Thoracic aorta (tissue), 2 donors: ENCODE measurements at places on chromosomes 1 and 21. TPM values are rescaled to one million over a fixed set of nuclear protein-coding genes. Genes with fewer than 3 reads are reported as not detected.

DNA sequence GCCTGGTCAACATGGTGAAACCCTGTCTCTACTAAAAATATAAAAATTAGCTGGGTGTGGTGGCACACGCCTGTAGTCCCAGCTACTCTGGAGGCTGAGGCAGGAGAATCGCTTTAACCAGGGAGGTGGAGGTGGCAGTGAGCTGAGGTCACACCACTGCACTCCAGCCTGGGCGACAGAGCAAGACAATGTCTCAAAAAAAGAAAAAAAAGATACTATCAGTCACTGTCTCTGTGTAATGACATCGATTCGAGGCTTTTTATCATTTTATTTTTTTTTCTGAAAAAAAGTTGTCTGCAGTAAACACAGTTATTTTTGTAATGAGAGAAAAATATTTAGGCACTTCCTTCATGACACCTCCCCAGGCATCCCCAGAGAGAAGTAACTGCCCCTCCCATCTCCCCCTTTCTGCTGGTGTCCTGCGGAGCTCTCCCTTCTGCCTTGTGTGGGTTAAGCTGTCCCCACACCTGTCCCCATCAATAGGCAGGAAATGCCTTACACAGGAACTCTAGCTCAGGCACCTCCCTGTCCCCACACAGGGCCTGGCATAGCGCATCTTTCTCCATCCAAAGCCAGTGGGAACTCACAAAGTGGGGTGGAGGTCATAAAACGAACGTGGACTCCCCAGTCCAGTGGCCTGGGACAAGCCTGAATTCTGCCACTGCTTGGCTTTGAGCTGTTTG lies 132.0 kb downstream of the SYF2 start:
- no peak overlapping the region for H3K27ac ChIP-seq
- DNase-seq, result no peak

DNA sequence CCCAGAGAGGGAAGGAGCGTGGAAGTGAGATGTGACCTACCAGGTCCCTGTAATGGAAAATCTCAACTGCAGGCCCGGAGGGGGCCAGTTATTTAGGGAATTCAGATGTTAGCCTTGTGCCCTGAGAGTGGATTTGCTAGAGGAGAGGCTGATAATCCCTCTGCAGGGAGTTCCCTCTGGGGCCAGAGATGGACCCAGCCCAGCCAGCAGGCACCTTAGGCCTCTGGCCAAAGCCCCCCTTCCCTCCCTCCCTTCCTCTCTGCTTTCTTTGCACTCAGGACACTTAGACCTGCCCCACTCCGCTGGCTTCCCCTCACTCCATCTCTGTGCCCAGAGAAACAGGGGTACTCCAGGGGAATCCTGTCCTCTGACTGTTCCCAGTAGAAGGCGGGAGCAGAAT lies 1.5 kb upstream of the ATP1A2 start:
- peaks cover 64% of the 10 kb centered on the region for H3K4me1 ChIP-seq
- H3K27me3 ChIP-seq, result no peaks in the 10 kb centered on the region
- peak overlapping the region; percentile 77 for H3K27ac ChIP-seq
- no peak overlapping the region for H3K4me3 ChIP-seq

DNA sequence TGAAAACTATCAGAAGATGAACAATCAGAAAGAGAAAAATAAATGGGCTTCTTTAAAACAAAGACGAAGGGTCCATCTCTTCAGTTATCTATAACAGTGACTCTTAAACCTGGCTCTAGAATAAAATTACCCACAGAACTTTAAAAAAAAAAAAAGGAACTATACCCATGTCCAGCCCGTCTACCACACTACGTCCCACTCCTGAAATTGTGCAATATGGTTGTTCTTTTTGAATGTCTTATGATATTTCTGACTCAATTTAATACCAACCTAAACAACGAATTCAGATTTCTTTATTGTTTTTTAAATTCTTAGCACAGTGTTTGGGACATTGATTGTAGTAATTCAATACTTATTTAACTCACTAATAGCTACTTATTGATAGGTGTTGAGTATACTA lies 246.3 kb downstream of the DPYD start:
- H3K4me1 ChIP-seq, result no peaks in the 10 kb centered on the region
- no peaks in the 10 kb centered on the region for H3K27me3 ChIP-seq
- no peak for DNase-seq
- no peaks in the 10 kb centered on the region for H3K36me3 ChIP-seq
- no peak overlapping the region for H3K27ac ChIP-seq
- H3K4me3 ChIP-seq, result no peak overlapping the region

DNA sequence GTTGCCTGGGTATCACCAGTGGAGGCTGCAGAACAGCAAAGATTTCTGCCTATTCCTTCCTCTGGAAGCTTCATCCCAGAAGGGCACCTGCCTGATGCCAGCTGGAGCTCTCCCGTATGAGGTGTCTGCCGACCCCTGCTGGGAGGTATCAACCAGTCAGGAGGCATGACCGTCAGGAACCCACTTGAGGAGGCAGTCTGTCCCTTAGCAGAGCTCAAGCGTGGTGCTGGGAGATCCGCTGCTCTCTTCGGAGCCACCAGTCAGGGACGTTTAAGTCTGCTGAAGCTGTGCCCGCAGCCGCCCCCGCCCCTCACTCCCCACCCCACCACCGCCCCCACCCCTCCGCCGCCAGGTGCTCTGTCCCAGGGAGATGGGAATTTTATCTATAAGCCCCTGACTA lies 23.1 kb upstream of the HFM1 start:
- DNase-seq, result no peak
- H3K4me1 ChIP-seq, result no peaks in the 10 kb centered on the region
- H3K36me3 ChIP-seq, result no peaks in the 10 kb centered on the region
- H3K27ac ChIP-seq, result no peak overlapping the region
- no peak overlapping the region for H3K4me3 ChIP-seq

CGN gene
- not detected for total RNA-seq

OR6F1 gene
- total RNA-seq, result not detected

SYT14 gene
- not detected for total RNA-seq

GRCh38 chr1:224168859-224169380 lies 14.1 kb upstream of the DEGS1 start:
- H3K36me3 ChIP-seq, result no peaks in the 10 kb centered on the region
- peaks cover 11% of the 10 kb centered on the region for H3K4me1 ChIP-seq
- H3K27me3 ChIP-seq, result no peaks in the 10 kb centered on the region
- peak overlapping the region; percentile 2 for H3K4me3 ChIP-seq
- DNase-seq, result no peak

DNA sequence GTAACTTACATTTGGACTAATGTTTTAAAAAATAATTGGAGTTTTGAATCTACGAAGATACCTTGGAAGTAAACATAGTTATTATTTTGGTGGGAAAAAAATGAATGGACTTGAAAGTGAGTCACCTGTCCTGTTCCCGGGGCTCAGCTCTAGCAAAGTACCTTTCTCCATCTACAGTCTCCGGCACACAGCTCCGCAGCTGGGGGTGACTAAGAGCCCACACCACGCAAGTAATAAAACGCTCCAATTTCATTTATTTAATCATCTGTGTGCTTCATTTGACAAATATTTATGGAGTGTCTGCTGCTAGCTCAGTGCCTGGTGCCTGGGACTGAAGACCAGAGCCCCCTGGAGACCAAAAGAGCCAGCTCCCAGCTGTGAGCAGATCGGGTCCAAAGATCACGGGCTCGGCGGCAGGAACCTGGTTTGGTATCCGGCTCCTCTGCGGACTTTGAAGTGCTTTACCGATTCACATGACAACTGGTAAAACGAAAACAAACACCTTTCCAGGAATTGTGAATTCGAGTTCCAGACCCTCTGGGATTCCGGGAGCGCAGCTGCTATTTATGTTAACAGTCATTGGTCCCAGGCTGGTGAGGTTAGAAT lies 1.7 kb upstream of the RIPK4 start:
- no peaks in the 10 kb centered on the region for H3K36me3 ChIP-seq
- no peaks in the 10 kb centered on the region for H3K4me1 ChIP-seq
- no peaks in the 10 kb centered on the region for H3K27me3 ChIP-seq
- H3K4me3 ChIP-seq, result peak overlapping the region; percentile 69
- peak overlapping the region; percentile 75 for H3K27ac ChIP-seq

CLCA4 gene
- not detected for total RNA-seq

LMO4 gene
- total RNA-seq, result 46.6 TPM

DNA sequence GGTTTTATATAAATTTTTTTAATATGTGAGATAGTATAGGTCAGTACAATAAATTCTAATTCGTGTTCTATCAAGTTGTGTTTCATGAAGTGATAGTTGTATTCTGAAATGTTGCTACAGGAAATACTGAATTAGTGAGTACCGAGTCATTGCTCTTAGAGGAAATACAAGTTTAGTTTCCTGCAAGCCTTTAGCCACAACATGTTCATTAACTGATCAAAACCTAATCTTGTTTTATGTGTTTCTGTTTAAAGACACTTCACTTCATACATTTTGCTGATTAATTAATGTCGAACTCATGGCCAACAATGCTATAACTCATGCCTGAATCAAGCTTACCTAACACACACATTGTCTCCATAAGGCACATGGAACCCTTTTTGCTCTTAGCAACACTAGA lies 43.6 kb downstream of the LRRC7 start:
- no peaks in the 10 kb centered on the region for H3K4me1 ChIP-seq
- no peaks in the 10 kb centered on the region for H3K27me3 ChIP-seq
- no peak overlapping the region for H3K4me3 ChIP-seq

- DNase-seq, result no peak
- H3K36me3 ChIP-seq, result no peaks in the 10 kb centered on the region
- no peaks in the 10 kb centered on the region for H3K4me1 ChIP-seq
- H3K4me3 ChIP-seq, result no peak overlapping the region
- H3K27me3 ChIP-seq, result no peaks in the 10 kb centered on the region
- H3K27ac ChIP-seq, result no peak overlapping the region
These were observed 43.7 kb downstream of the GTF2B start for GRCh38 chr1:88847643-88848042.

FHL3 gene
- 57.0 TPM for total RNA-seq

DNA sequence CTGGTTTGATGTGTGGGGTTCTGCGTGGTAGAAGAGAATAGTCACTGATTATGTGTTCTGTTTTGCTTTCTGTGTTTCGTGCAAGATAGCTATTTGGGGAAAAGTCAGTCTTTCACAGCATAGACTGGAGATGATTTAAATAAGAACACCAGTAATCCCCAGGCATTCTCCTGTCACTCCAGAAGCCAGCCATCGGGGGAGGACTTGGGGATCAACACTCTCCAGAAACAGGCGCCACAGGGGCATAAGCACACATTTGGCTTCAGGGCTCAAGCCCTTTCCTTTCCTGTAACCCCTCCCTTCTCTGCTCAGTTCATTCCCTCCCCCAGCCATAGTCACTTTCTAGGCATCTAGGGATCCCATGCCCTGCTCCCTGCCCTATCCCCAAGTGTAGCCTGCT lies 97.3 kb upstream of the BEND5 start:
- peaks cover 6% of the 10 kb centered on the region for H3K4me1 ChIP-seq
- no peak overlapping the region for H3K4me3 ChIP-seq
- no peak for DNase-seq
- H3K36me3 ChIP-seq, result no peaks in the 10 kb centered on the region
- no peaks in the 10 kb centered on the region for H3K27me3 ChIP-seq

PRKCZ gene
- total RNA-seq, result not detected

GRCh38 chr1:149965440-149965839 lies 28.8 kb upstream of the MTMR11 start:
- DNase-seq, result no peak
- no peak overlapping the region for H3K27ac ChIP-seq
- H3K4me3 ChIP-seq, result no peak overlapping the region
- peaks cover 17% of the 10 kb centered on the region for H3K36me3 ChIP-seq
- H3K4me1 ChIP-seq, result peaks cover 3% of the 10 kb centered on the region

- H3K4me1 ChIP-seq, result peaks cover 8% of the 10 kb centered on the region
- H3K27me3 ChIP-seq, result no peaks in the 10 kb centered on the region
- no peaks in the 10 kb centered on the region for H3K36me3 ChIP-seq
- H3K4me3 ChIP-seq, result no peak overlapping the region
These were observed 477.2 kb upstream of the CAMK1G start for GRCh38 chr1:209106237-209106741.

PTGFRN gene
- total RNA-seq, result 24.5 TPM
